ENCODE measurements at places on chromosomes 16 and 17. TPM values are rescaled to one million over a fixed set of nuclear protein-coding genes. Genes with fewer than 3 reads are reported as not detected.

GRCh38 chr16:66954097-66954659 lies 6.9 kb upstream of the CES3 start:
- DNase-seq = peak; percentile 71

- DNase-seq = no peak
Measured at GRCh38 chr16:23945243-23945642, 109.5 kb downstream of the PRKCB start.

The C16orf74 gene
- 20.8 TPM for total RNA-seq

DNA sequence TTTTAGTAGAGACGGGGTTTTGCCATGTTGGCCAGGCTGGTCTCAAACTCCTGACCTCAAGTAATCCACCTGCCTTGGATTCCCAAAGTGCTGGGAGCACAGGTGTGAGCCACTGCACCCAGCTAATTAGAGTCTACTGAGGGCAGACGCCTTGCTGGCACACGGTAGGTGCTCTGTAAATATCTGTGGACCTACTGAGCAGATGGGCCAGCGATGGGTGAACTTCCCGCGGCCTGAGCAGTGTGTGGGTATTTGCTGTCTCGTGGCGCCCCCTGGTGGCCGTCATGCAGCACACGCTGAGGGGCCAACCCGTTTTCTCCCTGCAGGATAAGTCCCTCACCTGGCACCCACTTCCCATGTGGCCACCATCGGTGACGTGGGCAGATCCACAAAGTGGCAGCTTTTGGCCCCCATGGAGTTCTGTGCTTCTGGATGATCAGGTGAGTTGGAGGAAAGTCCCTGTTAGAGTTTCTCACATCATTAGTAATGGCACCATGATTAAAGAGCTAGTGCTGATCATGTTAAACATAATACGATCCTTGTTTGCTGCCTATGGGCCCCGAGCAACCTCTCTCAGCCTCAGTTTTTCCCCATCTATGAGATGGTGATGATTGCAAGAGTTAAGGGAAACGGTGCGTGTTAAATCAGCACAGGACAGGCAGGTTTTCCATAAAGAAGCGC lies 40.7 kb downstream of the ZDHHC7 start:
- peak; percentile 72 for DNase-seq

- DNase-seq = no peak
Measured at GRCh38 chr16:69909760-69910159, 41.4 kb upstream of the CLEC18A start.

All from SJSA1 (cell line).